Fibroblast of the aortic adventitia (primary cell): ENCODE measurements at places on chromosomes 3 and 15.
A peak's percentile ranks its signal among the peaks of the same experiment; 100 is the strongest.

GRCh38 chr3:25448750-25449692, 21.0 kb downstream of the RARB start:
- DNase-seq: peak; percentile 73

- no peak for DNase-seq
Observed at GRCh38 chr15:55740981-55741832, 1.7 kb downstream of the PRTG start.

DNA sequence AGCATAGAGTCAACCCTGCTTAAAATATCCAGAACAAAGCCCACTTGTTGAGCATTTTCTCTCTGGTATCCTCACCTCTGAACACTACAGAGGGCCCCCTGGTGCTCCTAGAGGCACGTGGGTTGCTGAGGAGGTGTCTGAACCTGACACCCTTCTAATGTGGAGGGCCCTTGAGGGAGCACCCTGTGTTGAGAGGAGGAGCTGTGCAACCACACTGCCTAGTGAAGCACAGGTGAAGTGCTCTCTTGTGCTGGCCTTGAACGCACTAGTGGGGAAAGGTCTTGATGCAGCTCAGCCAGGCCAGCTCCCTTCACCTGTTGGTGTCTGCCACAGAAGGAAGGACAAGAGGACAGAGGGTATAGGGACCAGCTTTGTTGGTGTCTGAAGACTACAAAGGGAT, 51.9 kb downstream of the CCK start:
- no peak for DNase-seq

DNA sequence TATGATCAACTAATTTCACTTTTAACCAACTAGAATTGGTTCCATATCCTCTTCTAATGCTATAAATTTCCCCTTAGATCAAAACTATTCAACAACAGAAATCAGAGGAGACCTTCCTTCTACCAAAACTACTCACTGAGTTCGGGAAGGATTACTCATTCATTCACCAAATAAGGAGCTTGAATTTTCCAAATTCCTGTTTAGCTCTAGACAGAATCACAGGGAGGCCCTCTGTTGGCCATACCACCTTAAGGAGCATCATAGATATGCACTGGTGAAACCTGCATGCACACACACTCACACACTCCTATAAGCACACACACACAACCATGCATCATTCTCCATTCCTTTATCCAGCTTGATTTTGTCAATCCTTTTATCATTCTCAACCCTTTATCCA, 49.0 kb downstream of the SUCLG2 start:
- DNase-seq: peak; percentile 81

- DNase-seq: peak; percentile 79
Observed at GRCh38 chr15:100111125-100112060, 230.4 kb downstream of the ADAMTS17 start.

- DNase-seq: no peak
Observed at GRCh38 chr15:23850666-23851065, 163.6 kb upstream of the NDN start.

DNA sequence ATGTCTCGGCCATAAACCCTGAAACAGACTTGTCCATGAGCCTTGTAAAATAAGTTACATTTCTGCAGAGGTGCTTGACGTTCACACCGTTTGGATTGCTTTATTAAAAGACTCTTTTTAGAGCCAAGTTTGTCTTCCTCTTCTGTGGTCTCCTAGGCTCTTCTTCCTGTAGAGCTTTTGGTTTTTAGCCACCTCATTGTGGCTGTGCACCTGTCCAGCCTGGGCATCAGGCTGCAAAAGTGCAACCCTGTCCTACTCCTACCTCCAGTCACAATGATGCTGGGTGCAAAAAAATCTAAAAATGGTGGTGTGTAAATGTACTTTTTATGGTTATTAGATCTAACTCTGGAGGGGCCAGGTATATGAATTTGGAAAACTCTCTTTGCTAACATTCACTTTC, 2.8 kb upstream of the RIOX2 start:
- DNase-seq: no peak

DNA sequence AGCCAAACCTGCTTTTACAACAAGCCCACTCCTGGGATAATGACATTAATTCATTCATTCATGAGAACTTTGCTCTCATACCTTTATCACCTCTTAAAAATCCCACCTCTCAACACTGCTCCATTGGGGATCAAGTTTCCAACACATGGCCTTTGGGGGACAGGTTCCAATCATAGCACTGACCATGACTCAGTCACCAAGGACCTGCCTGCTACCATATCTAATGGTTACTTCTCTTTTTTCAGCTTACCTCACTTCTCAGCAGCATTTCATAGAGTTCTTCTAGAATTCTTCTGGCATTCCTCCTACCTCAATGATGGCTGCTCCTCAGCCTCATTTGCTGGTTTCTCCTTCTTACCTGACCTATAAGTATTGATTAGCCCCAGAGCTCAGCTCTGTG, 36.9 kb upstream of the RYK start:
- no peak for DNase-seq

DNA sequence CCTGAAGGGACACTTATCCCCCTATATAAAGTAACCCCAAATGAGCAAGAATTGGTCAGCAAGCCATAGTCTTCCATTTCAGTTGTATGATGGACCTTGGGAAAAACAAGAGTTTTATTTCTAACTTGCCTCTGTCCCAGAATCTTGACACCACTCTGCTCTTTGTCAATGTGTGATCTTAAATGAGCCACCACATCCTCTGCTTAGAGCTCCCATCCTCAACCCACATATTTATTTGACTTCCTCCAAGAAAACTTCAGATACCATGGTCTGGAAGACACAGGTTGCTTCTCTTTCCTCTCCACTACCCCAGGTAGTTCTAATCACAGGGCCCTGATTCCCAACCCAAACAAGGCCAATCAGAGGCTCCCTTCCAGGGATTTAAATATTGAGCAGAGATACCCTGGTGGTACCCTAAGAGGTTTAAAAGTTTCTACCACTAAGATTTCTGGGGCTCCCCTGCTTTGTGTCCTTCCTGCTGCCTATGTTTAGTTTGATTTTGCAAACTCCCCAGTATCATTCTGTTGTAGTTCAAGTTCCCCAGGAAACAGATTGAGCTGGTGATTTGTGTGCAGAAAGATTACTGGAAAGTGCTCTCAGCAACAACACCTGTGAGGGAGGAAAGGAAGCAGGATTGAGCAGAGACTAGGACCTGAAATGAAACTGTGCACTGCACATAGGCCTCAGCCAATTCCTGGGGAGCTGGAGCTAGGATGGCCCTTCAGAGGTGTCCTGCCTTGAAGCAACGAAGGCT, 64.3 kb downstream of the MTHFS start:
- no peak for DNase-seq

DNA sequence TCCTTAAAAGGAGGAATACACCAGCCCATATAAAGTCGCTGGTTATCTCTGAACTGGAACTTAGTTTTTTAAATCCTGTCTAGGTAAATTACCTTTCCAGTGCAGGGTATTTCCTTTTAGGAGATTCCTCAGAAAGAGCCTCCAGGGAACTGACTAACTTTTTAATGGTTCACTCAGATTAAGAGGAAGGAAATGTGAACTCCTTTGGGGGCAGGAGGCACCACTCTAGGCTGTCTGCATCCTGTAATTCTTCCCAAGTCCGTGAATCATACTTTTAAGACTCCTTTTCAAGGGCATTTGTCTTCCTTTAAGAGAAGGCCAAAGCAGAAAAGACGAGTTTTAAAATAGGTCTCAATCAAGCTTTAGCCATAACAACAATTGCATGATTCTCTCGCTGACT, 871.2 kb upstream of the NR2F2 start:
- peak; percentile 20 for DNase-seq

GRCh38 chr3:13120289-13120927, 47.2 kb upstream of the IQSEC1 start:
- DNase-seq: no peak

- DNase-seq: no peak
Observed at GRCh38 chr15:70411143-70411863, 313.6 kb upstream of the TLE3 start.

DNA sequence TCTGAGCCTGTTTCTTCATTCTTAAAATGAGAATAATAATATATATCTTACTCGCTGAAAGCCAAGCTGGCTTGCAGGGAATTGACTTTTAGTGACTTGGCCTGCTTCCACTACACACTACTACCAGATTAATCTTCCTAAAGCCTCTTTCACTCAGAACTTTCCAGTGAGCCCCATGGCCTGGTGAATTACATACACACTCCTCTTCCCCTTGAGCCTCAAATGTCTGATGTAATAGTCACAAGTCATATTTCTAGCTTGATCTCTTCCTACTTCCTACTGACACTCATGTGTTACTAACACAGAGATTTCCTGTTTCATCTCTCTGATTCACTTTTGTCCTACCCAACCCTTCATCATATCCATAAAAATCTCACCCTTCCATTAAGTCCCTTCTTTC, 82.7 kb upstream of the SOX2 start:
- DNase-seq: peak; percentile 54

DNA sequence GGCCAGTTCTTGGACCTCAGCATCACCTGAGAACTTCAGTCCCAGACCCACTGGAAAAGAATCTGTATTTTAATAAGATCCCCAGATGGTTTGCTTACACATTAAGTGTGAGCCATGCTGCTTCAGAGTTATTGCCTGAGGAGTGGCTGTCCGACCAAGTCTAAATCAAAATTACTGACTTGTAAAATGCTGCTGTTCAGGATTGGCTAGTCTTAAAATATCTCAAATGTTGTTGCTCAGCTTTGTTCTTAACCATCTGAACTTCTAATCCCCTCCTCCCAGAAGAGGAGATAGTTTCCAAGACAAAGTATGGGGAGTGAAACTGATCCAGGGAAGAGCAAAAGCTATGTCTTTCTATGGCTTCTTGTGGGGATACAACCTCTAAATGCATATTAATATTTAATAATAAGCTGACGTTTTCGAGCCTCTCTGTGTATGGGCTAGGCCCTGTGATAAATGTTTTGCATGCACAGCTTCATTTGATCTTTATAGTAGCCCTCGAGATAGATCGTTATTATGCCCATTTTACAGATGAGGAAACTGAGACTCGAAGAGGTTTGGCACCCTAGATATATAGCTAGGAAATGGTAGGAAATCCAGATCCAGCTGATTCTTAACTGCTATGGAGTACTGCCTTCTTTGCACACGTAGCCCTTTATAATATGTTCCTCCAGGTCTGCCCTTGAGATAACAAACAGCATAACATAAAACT, 52.2 kb downstream of the DNASE1L3 start:
- DNase-seq: no peak

GRCh38 chr3:30408105-30408557, 198.3 kb upstream of the TGFBR2 start:
- DNase-seq: no peak

- DNase-seq: no peak
Observed at GRCh38 chr3:195718477-195718984, 2.2 kb upstream of the MUC20 start.

DNA sequence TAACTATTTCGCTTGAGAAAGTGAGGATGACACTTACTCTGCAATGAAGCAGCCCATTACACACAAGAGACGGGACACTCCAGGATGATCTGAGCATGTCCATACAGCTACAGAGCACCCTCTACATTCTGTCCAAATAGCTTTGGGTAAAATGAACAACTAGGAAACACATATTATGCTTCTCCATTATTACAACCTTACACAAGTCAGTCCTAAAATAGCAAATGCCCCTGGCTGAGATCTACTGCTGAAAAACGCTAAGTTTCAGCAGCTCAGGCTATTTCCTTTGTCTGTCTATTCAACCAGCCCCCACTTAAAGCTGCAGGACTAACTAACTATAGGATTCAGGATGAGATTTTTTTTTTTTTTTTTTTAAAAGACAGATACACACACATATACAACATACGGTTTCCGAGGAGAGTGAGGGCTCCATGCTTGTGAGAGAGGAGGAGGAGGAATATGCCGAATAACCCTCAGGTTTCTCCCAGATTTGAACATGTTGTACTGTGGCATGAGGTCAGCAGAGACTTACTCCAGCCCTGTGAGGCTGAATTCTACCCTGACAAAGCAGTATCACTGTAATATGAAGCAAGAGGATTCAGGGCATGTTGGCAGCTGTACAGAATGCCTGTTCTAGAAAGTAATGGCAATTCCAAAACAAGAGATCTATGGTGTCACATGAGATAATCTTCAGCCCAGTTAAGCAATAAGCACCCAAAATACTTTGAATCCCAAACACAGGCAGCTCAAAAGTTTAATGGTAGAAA, 117.3 kb upstream of the PLXND1 start:
- DNase-seq: peak; percentile 95

DNA sequence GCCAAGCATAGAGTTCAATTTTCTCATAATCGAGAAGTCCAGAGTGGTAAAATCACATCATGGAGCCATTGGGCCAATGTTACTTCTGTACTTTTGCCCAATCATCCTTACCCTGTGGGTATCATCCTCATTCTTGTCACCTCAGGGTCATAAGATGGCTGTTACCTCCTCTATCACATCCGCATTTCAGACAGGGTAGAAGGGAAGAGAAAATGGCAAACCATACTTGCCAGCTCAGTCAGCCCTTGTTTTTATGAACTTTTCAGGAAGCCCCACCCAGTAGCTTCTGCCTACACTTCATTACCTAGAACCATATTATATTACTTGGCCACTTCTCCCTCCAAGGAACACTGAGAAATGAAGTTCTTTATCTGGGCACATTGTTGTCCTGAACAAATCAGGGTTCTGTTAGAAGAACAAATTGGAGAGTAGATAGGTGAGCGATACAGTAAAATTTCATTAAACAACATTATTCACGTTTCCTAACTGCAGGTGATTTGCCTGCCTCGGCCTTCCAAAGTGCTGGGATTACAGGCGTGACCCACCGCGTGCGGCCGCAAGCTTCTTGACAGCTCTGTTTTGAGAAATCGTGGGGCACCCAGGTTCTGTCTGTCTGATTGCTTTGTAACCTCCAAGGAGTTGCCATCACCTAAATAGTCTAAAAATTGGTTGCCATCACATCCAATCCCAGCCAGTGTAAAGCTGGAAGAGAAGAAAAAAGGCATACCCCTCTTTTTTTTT, 34.5 kb upstream of the RPN1 start:
- no peak for DNase-seq

GRCh38 chr15:69369631-69370030, 44.5 kb upstream of the KIF23 start:
- DNase-seq: no peak

GRCh38 chr3:139629033-139629432, 48.7 kb downstream of the NMNAT3 start:
- DNase-seq: no peak

GRCh38 chr3:71129611-71130431, 453.7 kb downstream of the FOXP1 start:
- peak; percentile 80 for DNase-seq

GRCh38 chr3:74537164-74537563, 77.3 kb downstream of the CNTN3 start:
- peak; percentile 95 for DNase-seq

- peak; percentile 54 for DNase-seq
Observed at GRCh38 chr15:75123395-75123794, 78.3 kb upstream of the C15orf39 start.
